ACHN (cell line): ENCODE measurements at places on chromosomes 12 and 14.

- no peak for DNase-seq
These were observed 42.1 kb upstream of the DICER1 start for GRCh38 chr14:95199298-95199983.

DNA sequence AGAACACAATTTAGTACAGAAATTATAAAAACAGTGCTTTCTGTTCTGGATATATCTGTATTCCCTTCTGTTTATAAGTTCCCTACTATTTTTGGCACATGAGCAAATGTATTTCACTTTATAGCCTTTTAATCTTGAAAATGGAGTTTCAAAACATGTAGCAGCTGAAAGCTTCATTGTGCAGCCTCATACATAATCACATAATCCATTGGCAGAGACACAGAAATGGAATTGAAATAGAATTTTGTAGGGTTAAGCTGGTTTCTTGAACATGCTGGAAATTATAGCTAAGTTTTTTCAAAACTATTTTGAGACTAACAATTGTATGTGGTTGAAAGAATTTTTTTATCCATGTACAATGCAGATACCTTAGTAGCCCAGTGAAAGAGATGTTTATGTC, 614.3 kb upstream of the MDGA2 start:
- no peak for DNase-seq

DNA sequence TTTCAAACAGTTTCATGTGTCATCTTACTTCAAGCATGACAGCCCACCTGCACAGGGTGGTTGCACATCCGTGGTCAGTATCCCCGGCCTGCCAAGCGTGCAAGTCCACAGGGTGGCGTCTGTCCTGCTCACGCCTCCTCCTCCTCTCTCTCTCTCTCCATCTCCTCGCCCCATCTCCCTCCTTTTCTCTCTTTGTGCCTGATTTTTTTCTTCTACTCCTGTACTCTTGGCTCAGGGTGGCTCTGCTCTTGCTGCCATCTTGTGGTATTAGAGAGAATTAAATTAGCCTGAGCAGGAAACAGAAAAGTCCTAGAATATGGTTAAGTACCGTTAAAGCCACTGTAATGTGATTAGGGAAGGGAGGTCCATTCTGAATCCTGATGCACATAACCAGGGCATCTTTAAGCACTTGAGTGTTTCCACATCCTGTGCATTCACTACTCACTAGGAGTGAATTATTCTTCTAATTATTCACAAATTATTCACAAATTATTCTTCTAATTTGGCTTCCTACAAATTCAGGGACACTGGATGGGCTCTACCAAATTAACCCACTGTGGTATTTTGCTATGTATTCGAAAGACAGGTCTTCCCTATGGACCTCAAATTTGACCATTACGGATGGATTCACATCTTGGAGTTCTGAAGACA, 25.5 kb upstream of the DTX1 start:
- peak; percentile 86 for DNase-seq

- peak; percentile 42 for DNase-seq
These were observed 69.7 kb downstream of the WDR20 start for GRCh38 chr14:102209224-102209966.

DNA sequence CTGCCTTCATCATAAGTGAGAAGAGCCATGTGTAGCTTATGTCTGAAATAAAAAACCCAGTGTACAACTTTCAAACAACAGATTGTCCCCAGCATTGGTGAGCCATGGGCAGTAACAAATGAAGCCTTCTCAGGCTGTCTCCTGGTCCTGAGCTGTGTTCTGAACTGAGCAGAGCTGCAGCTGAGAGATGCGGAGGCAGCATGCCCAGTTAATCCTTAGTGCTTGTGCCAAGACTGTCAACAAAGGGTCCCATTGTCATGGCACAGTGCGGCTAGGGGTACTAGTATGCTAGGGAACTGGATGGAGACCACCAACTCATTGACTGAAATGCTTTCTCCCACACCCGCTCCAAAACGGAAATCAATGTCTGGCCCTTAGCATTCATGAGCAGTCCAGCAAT, 154.3 kb downstream of the RMST start:
- DNase-seq: no peak

GRCh38 chr14:79161571-79161970, 991.4 kb downstream of the NRXN3 start:
- DNase-seq: no peak

GRCh38 chr12:4031703-4032291, 158.6 kb upstream of the PARP11 start:
- DNase-seq: peak; percentile 64

GRCh38 chr14:51844081-51844881, 16.1 kb upstream of the GNG2 start:
- no peak for DNase-seq

- no peak for DNase-seq
These were observed 9.4 kb downstream of the DHX37 start for GRCh38 chr12:124979568-124979967.

GRCh38 chr12:123715195-123715594, 3.0 kb downstream of the ATP6V0A2 start:
- no peak for DNase-seq

- peak; percentile 35 for DNase-seq
These were observed 190.2 kb upstream of the HMGA2 start for GRCh38 chr12:65634061-65634460.

- DNase-seq: peak; percentile 17
These were observed 323.8 kb downstream of the RGS6 start for GRCh38 chr14:72256055-72256454.

DNA sequence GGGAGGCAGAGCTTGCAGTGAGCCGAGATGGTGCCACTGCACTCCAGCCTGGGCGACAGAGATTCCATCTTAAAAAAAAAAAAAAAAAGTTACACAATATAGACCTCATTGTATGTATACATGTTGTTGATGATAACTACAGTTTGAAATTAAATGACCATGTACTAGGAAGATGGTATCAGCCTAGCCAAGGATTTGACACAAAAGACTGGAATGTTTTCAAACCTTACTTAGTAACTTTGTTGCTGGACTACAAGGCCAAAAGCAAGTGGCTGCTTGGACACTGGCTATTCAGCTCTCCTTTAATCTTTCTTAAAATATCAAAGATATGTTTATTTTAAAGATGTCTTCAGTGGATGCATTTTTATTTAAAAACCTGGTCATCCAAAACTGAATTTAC, 18.9 kb upstream of the NUDT4 start:
- DNase-seq: no peak

DNA sequence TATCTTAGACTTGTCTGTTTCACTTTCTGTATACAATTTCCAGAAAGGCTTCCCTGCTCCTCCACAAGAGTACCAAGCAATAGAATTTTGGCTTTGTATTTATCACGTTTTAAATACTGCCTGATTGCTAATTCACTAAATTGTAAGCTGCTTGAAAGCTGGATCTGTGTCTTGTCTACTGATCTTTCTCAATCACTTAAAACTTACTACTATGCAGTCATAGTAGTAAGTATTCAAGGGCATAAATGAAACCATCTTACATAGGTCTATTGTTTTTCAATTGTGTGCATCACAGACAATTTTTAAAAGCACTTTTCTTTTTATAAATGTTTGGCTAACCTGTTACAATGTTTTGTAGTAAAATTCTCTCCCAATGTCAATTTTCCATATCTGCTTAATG, 1.2 kb upstream of the GLIPR1L2 start:
- peak; percentile 31 for DNase-seq

DNA sequence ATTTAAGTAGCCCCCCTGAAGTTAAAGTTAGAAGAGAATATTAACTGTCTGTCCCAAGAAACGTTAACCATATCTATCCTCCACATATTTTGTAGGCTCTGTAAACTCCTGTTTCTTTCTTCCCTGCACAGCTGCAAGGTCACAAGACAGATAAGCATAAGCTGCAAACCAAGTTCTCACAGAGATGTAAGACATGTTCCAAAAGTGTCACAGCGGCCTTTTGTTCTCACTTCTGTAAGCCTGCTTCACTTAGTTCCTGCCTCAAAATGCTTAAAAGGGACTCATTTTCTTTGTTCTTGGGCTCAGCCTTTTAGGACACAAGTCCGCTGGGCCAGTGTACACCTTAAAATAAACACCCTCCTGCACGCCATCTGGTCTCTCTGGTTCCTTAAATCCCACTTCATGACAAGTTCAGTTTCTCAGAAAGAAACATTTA, 3.2 kb downstream of the RNASE1 start:
- DNase-seq: no peak

- DNase-seq: no peak
These were observed 100.1 kb downstream of the PIK3C2G start for GRCh38 chr12:18361433-18361832.

DNA sequence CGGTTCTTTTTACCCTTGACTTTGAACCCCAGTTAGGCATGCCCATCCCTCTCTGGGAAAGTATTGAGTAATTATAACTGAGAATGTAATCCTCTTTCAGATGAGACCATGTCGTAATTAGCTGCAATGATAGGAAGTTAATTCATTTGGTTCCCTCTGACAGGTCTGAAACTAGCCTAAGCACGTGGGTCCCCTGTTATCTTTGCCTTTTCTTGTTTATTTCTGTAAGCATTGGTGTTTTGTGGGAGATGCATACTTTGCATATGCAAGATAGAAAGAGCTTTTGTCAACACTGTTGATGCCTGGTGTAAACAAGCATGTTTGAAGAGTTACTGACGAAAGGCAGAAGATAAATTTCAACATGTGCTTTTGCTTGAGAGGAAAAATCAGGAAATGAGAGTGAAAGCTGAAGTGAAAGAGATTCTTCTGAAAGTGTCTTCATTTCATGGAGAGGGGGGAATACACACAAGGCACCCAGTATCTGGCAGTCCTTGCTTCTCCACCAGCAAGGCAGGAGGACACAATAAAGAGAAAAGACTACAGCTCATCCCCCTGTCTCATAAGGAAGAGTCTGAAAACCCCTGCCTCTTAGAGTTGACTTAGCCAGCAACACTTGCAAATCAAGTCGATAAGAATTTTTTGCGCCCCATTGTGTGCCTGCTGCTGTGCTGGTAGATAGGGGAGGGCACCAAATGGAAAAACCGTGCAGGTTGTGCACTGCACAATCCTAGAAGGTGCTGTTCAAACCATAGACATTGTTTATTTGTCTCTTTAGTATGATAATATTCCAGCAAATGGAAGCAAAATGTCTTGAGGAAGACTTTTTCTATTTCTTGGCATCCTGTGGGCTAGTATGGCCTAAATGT, 77.8 kb downstream of the SLC24A4 start:
- DNase-seq: no peak
